ENCODE measurements at places on chromosomes 13 and 19. TPM values are rescaled to one million over a fixed set of nuclear protein-coding genes. Genes with fewer than 3 reads are reported as not detected.

- no peaks in the 10 kb centered on the region for H3K4me1 ChIP-seq
- H3K4me3 ChIP-seq = no peak overlapping the region
- H3K27me3 ChIP-seq = no peaks in the 10 kb centered on the region
- H3K36me3 ChIP-seq = no peaks in the 10 kb centered on the region
- no peak overlapping the region for H3K27ac ChIP-seq
- DNase-seq = no peak
These were observed 1124.9 kb downstream of the EFNB2 start for GRCh38 chr13:105410602-105411001.

GRCh38 chr13:40485611-40486517 is 180.6 kb downstream of the FOXO1 start:
- H3K27ac ChIP-seq = peak overlapping the region; percentile 91
- peak; percentile 91 for DNase-seq
- peak overlapping the region; percentile 68 for H3K4me3 ChIP-seq
- no peaks in the 10 kb centered on the region for H3K36me3 ChIP-seq
- H3K4me1 ChIP-seq = peaks cover 93% of the 10 kb centered on the region

Gene MCEMP1
- 0.59 TPM for total RNA-seq

DNA sequence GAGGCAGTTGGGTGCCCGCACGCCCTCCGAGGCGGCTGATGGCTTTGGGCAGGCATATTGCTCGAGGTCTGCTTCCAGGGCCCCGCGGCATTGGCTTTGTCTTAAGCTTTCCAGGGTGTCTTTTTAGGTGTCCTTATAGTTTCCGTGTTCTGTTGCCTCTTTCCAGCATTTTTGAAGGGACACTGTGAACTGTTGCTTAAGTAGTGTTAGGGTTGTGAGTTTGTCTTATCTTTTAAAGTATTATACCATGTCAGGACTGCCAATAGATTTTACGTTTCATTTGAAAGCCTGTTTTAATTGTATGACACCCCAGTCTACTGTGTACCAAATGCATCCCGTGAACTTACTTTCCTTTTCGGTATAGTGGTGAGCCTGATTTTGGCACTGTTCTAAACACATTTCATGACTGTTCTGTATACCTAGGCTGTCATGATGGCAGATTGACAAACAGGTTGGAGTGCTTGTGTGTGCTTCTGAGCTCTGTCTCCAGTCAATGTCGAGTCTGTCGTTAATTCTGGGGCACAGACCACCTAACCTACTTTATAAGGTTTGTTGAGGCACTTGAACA is 656 bp downstream of the PCCA start:
- peak overlapping the region; percentile 96 for H3K4me3 ChIP-seq
- H3K27ac ChIP-seq = peak overlapping the region; percentile 55
- H3K36me3 ChIP-seq = no peaks in the 10 kb centered on the region
- DNase-seq = peak; percentile 39
- H3K4me1 ChIP-seq = peaks cover 21% of the 10 kb centered on the region

DNA sequence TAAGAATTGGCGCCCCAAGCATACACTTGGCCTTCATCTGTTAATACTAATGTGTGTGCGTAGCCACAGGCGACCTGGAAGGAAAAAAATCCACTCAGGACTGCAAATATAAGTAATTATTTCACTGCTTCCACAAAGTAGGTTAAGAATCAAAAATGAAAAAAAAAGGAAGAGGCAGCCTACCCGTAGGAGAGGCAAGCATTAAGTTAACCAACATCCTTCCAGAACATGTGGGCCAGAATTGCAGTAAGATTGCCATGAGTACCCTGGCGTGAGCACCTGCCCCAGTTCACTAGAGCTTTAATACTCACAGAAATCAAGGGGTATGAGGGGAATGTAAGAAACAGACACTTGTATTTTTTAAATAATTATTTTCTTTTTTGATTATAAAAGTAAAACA is 22.2 kb downstream of the RCBTB2 start:
- H3K27ac ChIP-seq = no peak overlapping the region
- no peak for DNase-seq
- H3K4me3 ChIP-seq = no peak overlapping the region
- peaks cover 13% of the 10 kb centered on the region for H3K4me1 ChIP-seq
- no peaks in the 10 kb centered on the region for H3K27me3 ChIP-seq
